ENCODE measurements at places on chromosomes 7 and 10. TPM values are rescaled to one million over a fixed set of nuclear protein-coding genes. Genes with fewer than 3 reads are reported as not detected.

Gene TLX1
- not detected for total RNA-seq

Gene SEMA4G
- 3.0 TPM for total RNA-seq

Gene GHITM
- total RNA-seq = 172 TPM

Gene PPP1R9A
- total RNA-seq = 0.78 TPM

Gene SYNPO2L
- not detected for total RNA-seq

Gene PRRT4
- 0.13 TPM for total RNA-seq

Gene TMEM130
- 1.0 TPM for total RNA-seq

Gene BBS9
- total RNA-seq = 26.8 TPM

Gene ATXN7L1
- total RNA-seq = 5.0 TPM

Gene NRP1
- 335 TPM for total RNA-seq
